ENCODE measurements at places on chromosomes 12 and 14. TPM values are rescaled to one million over a fixed set of nuclear protein-coding genes. Genes with fewer than 3 reads are reported as not detected.

DNA sequence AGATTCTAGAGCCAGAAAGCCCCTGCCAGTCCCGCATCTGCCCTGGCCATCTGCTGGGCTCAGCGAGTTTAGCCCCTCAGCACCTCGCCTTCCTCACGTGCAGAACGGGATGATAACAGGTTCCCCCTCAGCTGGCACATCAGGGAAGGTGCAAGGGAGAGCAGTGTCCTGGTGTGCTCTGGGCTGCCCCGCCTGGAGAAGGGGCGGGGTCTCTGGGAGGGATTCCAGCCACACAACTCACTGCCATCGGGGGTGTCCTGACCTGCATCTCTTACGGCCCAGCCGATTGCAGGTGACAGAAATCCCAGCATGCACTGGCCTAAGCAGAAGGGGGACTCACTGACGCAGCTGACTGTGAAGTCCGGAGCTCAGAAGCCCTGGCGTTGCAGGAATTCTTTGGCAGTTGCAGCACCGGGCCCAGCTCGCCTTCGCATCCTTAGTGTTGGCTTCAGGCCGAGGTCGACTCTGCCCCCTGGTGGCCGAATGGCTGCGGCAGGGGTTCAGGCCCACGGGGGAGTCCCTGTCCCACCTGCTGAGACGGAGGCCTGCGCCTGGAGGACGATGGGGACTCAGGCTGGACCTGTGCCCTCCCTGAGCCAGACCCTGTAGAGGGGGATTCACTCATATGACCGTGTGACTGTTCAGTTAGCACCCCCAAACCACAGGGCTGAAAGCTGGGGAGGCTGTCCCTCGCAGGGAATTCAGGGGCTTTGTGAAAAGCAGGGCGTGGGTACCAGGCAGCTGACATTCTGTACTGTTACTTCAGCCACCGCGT, 178.6 kb downstream of the ADGRD1 start:
- peak; percentile 87 for DNase-seq

DNA sequence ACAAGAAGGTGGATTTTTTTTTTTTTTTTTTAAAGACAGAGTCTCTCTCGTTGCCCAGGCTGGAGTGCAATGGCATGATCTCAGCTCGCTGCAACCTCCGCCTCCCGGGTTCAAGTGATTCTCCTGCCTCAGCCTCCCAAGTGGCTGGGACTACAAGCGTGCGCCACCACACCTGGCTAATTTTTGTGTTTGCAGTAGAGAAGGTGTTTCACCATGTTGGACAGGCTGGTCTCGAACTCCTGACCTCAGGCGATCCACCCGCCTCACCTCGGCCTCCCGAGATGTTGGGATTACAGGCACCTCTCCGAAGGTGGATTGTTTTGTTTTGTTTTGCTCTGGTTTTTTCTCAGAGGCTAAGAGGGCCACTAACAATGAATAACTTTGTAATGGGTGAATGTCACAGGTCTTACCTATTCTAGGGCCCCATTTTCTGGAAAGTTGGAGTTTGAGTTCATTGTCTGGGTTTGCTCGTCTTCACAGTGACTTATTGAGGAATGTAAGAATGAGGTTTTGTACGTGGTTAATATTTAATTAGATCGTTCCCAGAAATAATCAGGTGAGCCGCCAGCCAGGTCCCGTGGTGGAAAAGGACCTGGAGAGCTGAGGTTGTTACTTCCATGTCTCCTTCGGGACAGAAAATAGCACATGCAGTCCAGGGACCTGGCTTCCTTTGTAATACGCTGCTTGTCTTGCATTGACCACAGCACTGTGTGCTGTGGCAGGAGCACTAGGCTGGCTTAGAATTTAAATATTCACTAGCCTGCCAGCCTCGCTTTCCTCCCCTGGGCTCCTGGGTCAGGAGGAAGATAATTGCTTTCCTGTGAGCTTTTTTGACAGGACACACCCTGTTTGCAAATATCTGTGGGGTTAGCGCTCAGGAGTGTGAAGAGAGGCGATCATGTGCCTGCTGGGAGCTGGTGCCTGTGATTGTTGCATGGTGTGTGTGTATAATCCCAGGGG, 2.3 kb downstream of the HIP1R start:
- DNase-seq, result no peak

- DNase-seq, result no peak
Measured at GRCh38 chr14:85948153-85948552, 418.2 kb downstream of the FLRT2 start.

DNA sequence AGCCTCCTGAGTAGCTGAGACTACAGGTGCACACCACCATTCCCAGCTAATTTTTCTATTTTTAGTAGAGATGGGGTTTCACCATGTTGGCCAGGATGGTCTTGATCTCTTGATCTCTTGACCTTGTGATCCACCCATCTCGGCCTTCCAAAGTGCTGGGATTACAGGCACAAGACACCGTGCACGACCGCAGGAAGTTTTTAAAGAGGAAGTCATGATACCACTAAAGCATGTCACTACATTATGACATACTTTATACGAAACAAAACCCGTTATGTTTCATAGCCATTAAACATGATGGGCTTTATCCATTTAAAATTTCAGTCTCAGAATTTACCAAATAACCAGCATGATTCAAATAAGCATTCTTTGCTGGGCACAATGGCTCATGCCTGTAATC, 83.8 kb upstream of the DUSP6 start:
- no peak for DNase-seq

DNA sequence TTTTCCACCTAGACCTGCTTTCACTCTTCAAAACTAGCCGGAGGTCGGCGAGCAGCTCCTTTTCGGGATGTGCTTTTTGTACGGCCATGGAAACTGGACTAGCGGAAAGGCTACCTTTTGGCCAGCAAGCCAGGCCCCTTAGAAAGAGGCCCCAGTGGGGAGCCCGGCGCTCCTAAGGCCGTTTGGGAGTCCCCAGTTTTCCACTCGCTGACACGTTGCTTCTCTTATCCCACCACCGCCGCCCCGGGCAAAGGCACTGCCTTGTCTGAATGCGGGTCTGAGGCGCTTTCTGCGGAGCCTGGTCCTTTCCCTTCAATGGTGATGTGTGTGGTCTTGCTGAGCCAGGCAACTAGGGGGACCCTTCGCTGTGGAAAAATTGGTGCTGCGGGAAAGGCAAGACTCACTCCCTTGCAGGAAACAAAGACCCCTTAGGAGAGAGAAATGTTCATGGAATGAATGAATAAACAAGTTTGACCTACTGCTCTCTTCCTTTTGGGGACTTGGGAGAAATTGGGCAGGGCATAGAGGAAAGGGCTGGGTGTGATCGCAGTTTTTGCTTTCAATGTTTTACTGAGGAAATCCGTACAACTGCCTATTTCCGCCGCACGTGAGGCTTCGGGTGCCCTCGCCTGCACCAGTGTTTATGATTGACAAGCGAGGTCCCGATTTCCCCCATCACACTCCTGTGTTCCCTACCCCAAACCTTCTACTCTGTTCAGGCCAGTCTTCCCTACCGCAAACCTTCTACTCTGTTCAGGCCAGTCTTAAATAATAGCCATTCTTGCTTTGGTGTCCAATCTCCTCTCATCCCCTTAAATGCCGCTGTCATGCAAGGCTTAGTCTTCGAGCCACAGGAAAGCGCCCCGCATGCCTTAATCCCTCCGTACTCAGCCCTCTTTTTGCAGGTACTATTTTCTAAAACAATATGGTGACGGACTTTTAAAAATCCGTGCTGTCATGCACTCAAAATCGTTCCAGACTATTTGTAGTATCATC, 1.0 kb upstream of the SLC38A2 start:
- DNase-seq, result peak; percentile 51

DNA sequence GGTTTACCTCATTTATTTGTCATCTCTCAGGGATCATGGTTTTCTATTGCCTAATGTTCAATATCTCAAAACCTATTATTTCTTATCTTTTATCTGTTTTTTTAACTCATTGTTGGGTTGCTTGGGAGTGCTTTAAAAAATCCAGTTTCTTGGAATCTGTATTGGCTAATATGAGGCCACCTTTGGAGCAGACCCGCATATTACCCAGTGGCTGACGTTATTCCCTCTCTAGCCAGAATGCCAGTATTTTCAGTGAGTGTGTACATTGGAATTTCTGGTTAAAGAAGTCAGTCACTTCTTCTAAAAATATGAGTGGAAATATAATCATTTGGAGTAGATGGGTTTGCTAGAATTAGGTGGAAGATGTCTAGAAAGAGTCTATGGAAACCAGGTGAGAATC, 38.3 kb downstream of the PRMT8 start:
- no peak for DNase-seq

- no peak for DNase-seq
Measured at GRCh38 chr12:122226366-122227125, 694 bp upstream of the DIABLO start.

DNA sequence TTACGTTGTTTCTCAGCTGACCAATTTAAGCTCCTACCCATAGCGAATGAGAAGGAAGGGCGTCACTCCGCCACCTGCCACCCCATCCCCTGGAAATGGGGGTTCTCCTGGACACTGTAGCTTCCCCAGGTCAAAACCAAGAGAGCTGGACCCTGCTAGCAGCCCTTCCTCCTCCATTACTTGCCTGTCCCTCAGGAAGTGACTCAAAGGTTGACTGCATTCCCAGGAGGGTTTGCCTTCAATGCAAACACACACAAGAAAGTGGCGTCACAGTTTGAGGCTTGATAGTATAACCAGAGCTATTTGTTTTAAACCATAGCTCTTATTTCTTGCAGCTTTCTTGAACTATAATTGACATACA, 79.1 kb downstream of the KCNK13 start:
- no peak for DNase-seq

- no peak for DNase-seq
Measured at GRCh38 chr14:102870994-102871831, 51.2 kb upstream of the AMN start.

GRCh38 chr12:119398190-119398589, 63.7 kb downstream of the CCDC60 start:
- no peak for DNase-seq

DNA sequence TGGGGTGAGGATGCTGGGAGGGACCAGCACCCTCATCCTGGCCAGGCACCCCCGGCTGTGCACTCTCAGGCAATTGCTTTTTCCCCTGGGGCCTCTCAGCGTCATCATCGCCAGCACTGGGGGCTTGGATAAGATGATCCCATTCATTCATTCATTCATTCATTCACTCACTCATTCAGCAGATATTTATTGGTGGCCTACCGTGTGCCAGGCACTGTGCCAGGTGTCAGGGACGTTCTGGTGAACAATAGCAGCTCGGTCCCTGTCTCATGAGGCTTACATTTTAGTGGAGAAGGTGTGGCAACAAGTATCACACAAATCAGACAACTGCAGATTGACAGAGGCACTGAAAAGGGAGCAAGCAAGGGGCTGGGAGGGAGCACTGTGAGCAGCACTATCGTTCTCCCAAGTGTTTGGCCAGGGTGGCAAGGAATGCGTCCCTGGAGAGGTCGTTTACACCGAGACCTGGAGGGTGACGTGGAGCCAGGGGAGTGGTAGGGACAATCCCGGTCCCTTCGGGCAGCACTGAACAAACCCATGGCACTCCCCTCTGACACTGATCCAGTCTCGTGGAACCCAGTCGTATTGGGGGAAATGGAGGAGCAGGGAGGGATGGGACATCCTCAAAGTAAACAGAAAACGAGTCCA, 124.1 kb downstream of the PAPOLA start:
- DNase-seq, result no peak

DNA sequence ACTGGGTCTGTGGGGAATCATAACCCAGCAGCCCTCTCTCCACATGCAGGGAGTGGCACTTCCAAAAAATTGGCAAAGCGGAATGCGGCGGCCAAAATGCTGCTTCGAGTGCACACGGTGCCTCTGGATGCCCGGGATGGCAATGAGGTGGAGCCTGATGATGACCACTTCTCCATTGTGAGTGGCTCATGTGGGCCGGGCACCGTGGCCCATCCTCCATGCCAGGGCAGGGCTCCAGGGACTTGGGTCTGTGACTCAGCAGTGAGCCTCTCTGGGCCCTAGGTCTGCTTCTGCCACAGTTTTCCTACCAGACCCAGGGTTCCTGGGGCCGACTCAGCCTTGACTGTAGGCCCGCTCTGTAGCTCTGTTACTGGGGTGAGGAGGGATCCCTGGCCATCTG, 2.2 kb downstream of the NPFF start:
- no peak for DNase-seq

GRCh38 chr14:49653508-49653907, 18.5 kb upstream of the DNAAF2 start:
- DNase-seq, result no peak

GRCh38 chr14:36627981-36628380, 33.7 kb upstream of the PAX9 start:
- DNase-seq, result no peak

- DNase-seq, result no peak
Measured at GRCh38 chr14:54219261-54220070, 177.3 kb upstream of the CDKN3 start.

GRCh38 chr12:82955043-82955442, 268.3 kb downstream of the TMTC2 start:
- DNase-seq, result no peak

- no peak for DNase-seq
Measured at GRCh38 chr14:24542346-24542936, 33.6 kb downstream of the CTSG start.

GRCh38 chr12:85825746-85826145, 10.5 kb downstream of the RASSF9 start:
- no peak for DNase-seq

GRCh38 chr12:56517854-56518253, 3.8 kb upstream of the RBMS2 start:
- DNase-seq, result no peak

DNA sequence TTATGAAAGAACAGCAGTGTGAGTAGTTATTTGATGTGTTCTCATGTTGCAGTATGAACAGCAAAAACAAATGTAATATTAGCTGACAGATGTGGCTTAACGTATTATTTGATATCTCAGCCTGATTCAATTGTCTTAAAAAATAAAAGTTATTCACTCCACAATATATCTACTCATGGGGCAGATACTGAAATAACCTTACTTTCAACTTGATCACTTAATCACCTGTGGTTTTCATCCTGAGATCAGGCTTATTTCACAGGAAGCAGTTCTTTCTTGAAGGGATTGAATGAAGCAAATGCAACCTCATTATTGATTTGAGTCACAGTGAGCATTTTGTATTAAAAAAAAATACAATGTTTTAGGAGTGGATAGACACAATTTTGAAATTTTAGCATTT, 90.3 kb downstream of the AKAP6 start:
- DNase-seq, result no peak

FGF23 gene
- 0.14 TPM for total RNA-seq

PA2G4 gene
- total RNA-seq, result 106 TPM

SOX5 gene
- 49.1 TPM for total RNA-seq

OXA1L gene
- 122 TPM for total RNA-seq

DNAI7 gene
- 3.1 TPM for total RNA-seq

BHLHE41 gene
- 0.78 TPM for total RNA-seq

OR4Q2 gene
- total RNA-seq, result not detected

CDCA3 gene
- total RNA-seq, result 36.1 TPM

IL26 gene
- not detected for total RNA-seq

KRT78 gene
- not detected for total RNA-seq

MANSC4 gene
- 1.1 TPM for total RNA-seq

IL22 gene
- total RNA-seq, result not detected

ABCC9 gene
- total RNA-seq, result 0.16 TPM

KLHL33 gene
- 0.04 TPM for total RNA-seq

BEST3 gene
- total RNA-seq, result not detected
